NCI-H1092 treated with DMSO at 0.1 percent for 48 hours (cell line): ENCODE measurements at places on chromosomes 13 and 19.

GRCh38 chr19:29884466-29884865 is 57.6 kb upstream of the URI1 start:
- DNase-seq: no peak

- DNase-seq: no peak
Observed at GRCh38 chr13:76711550-76712182, 174.5 kb downstream of the KCTD12 start.

- DNase-seq: no peak
Observed at GRCh38 chr13:100523411-100523810, 65.2 kb downstream of the GGACT start.

DNA sequence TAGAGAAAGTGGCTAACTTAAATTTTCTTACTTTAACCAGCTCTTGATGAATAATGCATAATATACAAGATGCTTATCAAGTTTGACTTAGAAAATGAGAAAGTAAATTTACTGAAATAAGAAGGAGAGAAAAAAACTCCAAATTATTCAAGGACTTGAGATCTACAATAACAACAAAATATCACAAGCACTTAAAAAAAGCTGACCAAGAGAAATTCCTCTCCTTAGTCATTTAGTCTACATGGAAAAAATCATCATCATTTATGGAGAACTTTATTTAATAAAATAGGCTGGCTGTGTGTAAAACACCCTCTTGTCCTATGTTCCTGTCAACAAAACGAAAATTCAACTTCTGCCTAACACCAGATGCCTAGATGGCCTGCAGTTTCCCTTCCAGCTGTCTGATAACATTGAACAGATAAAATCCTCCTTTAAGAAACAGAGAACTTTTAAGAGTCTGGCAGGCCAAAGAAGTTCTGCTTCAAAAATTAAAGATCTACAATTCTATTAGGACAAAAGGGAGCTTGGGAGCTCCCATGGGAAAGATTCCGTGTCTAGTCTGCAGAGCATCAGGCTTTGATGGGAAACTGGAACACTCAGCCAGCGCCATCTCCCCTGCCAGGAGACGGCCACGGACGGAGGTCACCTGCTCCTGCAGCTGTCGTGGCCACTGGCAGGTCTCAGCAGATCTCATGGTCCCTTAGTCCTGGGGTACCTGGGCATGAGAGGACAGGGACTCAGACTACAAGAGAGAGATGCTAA is 37.9 kb upstream of the ATP11A start:
- DNase-seq: no peak

DNA sequence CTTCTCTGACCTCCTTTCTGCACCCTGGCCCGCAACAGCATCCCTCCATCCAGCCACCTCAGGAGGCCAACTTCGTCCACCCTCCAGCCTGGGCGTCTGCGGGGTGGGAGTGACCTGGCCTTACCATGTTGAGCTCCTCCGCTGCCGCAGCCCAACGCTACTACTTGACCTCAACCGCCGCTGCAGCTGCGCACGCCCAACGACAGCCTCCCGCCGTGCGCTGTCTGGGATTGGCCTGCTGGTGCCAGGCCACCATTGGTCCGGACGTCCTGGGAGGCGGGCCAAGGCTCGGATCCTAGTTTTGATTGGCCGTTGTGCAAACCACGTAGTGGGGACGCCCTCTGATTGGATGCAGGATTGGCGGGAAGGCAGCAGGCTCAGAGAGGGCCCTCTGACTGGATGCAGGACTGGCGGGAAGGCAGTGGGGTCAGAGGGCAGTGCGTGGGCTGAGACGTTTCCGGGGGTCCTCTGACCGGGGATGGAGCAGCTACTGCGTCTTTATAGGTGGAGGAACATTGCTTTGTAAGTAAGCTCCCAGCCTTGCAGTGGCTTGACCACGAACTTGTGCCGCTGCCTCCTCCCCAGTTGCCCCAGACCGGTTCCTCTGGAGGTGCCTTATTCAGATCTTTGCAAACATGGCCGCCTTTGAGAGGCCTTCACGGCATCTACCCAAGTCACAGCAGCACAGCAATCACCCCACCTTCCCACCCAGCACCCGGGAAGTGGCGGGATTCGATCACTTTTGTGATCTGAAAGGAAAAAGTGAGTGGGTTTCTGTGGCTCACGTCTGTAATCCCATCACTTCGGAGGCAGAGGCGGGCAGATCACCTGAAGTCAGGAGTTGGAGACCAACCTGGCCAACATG is at the start of gene TUBA3C:
TUBA3C (minus strand) TSS at position 204 of the 865 bp plus-strand sequence; CDS start at position 127, 77 bp downstream.
- no peak for DNase-seq

DNA sequence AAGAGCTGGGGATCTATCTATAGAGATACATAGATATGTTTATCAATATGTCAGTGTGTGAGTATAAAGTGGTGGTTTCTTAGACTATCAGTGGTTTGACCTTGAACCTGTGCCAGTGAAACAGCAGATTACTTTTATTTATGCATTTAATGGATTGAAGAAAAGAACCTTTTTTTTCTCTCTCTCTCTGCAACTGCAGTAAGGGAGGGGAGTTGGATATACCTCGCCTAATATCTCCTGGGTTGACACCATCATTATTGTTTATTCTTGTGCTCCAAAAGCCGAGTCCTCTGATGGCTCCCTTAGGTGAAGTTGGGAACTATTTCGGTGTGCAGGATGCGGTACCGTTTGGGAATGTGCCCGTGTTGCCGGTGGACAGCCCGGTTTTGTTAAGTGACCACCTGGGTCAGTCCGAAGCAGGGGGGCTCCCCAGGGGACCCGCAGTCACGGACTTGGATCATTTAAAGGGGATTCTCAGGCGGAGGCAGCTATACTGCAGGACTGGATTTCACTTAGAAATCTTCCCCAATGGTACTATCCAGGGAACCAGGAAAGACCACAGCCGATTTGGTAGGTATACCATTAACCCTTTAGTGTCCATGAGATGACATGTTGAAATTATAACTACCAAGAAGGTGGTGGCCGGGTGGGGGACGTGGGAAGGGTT is 880 bp downstream of the FGF9 start:
- DNase-seq: peak; percentile 59

DNA sequence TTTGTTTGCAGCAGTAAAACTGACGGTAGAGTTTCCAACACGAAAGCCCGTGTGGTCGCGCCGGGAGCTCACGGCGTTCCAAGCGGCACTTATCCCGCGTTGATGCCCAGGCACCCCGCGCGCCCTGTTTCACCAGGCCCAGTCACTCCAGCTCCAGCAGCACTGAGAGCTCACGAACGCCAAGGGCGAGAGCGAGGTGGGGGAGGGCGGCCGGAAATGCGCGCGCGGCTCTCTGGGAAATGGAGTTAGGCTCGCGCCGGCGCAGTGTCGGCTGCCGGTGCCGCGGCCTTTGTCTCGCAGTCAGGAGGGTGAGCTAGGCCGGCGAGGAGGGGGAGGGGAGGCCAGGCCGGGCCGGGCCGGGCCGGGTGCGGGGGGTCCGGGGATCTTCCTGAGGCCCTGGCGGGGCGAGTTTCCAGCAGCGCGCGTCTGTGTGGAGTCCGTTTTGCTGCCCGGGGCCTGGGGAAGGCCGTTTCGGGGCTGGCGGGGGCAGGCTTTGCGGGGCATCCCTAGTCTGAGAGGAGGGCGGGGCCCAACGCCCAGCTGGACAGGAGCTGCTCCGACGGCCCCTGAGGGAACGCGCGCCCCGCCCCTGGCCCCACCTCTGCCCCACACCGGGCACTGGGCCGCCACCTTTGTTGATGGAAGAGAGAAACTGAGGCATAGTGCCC is at the start of gene ZNF135:
ZNF135 (plus strand) TSS at position 280 of the 668 bp plus-strand sequence. CDS start 721 bp downstream, outside the sequence.
- DNase-seq: peak; percentile 87

DNA sequence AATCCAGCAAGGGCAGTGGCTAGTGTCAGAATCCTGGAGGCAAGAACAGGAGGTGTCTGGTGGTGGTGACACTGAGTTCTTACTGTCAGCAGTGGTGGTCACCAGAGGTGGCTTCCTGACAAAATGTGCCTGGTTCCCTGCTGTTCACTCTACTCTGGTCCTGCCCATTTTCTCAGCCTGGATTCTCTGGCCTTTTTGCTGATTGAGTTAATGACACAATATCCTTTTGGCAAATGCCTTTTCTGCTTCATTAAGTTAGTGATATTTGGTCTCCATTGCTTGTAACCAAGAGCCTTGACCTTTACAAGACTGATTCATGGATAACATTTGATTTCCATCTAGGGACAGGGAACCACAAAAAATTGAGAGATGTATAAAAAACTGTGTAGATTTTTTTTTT is 51.1 kb downstream of the RFC3 start:
- no peak for DNase-seq

- DNase-seq: no peak
Observed at GRCh38 chr19:46784262-46785053, 3.9 kb downstream of the SLC1A5 start.
